Renal cortical epithelial cell (primary cell): ENCODE measurements at places on chromosomes 11 and 22.

GRCh38 chr11:104134745-104135144 lies 29.2 kb downstream of the PDGFD start:
- peak; percentile 66 for DNase-seq

GRCh38 chr11:7642747-7643146 lies 30.6 kb downstream of the CYB5R2 start:
- DNase-seq, result no peak

DNA sequence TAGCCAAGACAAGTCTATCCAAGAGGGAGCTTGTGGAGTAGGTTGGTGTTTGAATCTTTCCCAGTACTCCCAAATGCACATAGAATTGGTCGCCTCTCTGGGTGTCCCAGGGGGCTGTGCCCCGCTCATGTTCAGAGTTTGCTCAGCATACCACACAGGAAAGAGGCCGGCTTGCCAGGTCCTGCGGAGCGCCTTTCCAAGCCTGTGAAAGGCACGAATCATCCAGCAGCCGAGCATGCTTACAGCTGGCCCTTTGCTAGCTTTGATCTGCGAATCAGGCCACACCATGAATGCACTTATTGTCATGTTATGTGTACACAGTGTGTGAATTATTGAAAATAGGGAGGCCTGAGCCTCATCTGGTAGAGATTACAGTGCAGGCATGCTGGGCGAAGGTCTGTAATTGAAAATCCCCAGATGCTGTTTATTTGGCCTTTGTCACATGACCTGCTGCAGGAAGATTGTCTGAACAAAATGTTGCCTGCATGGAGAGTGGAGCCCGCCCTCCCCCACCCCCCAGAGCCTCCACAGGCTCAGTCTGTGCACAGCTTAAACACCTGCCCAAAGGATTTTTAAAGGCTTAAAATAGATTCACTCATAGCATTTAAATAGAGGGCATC lies 163.3 kb upstream of the RASSF10 start:
- DNase-seq, result no peak

DNA sequence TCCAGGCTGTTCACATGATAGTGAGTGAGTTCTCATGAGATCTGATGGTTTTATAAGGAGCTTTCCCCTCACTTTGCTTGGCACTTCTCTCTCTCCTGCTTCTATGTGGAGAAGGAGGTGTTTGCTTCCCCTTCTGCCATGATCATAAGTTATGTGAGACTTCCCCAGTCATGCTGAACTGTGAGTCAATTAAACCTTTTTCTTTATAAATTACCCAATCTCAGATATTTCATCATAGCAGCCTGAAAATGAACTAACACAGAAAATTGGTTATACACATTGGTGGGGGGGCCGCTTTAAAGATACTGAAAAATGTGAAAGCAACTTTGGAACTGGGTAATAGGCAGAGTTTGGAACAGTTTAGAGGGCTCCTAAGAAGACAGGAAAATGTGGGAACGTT lies 741.1 kb upstream of the LUZP2 start:
- no peak for DNase-seq

- no peak for DNase-seq
Observed at GRCh38 chr11:61133145-61133544, 28.1 kb downstream of the VPS37C start.

DNA sequence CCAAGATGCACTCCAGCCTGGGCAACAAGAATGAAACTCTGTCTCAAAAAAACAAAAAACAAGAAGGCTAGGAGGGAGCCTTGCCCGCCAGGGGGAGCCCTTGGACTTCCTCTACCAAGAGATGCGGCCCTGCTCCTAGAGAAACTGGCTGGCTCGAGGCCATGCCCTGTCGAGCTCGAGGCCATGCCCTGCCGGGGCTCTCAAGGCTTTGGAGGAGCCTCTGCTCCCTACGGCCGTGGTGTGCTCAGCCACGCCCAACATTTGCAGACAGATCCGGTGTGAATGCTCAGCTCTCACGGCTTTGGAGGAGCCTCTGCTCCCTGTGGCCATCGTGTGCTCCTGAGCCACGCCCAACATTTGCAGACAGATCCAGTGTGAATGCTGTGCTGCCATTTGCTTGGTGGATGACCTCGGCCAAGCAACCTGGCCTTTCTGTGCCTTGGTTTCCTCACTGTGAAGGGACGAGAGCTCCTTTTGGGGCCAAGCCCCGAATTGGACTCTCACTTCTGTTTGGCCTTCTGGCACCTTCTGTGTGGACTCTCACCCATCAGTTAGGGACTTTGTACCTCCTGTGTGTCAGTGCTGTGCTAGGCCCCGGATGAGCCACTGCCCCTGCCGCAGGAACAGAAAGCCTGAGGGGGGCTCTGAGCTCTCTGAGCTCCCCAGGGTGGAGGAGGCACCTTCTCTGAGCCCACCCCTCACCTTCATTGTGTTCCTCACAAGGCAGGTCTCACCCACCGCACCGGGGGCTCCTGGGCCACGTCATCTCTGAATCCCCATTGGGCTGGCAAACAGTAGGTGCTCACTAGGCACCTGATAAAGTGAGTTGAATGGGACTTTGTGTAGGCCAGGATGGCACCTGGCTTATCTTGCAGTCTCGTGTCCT lies 14.1 kb downstream of the C11orf24 start:
- peak; percentile 77 for DNase-seq

- no peak for DNase-seq
Observed at GRCh38 chr22:40216041-40216756, 38.5 kb downstream of the TNRC6B start.

GRCh38 chr11:86442827-86443226 lies 68.1 kb downstream of the CCDC81 start:
- DNase-seq, result no peak

DNA sequence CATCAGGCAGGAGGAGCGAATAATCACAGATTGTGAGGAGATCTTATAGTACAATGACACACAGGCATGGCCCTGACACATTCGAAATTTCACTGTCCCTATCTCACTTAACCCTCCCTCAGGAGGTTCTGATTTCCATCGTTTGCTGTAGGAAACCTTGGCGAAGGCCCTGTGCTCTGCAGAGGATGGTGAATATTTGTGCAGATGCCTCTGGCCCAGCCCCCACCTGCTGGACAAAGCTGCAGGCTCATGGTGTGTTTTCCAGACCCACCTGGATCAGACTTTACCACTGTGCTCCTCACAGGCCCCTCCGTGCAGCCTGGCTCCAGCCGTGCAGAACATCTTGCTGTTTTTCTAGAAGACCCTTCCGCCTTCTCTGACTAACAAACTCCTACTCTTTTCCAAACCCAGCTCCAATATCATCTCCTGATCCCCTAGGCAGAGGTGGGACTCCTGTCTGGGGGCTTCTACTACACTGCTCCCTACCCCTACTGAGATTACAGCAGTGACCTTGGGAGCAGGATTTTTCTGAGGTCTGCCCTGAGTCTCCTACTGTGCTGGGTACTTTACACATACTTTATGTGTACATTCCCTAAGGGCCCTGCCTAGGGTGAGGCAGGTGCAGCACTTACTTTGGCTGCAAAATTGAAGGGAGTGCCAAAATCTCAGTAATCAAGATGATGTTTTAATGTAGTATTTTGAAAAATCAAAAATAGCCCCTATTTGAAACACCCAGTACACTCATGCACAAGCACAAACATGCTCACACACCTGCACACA lies 412.7 kb downstream of the SOX6 start:
- DNase-seq, result no peak

- DNase-seq, result peak; percentile 66
Observed at GRCh38 chr11:59062602-59063529, 23.2 kb upstream of the GLYATL1B start.

DNA sequence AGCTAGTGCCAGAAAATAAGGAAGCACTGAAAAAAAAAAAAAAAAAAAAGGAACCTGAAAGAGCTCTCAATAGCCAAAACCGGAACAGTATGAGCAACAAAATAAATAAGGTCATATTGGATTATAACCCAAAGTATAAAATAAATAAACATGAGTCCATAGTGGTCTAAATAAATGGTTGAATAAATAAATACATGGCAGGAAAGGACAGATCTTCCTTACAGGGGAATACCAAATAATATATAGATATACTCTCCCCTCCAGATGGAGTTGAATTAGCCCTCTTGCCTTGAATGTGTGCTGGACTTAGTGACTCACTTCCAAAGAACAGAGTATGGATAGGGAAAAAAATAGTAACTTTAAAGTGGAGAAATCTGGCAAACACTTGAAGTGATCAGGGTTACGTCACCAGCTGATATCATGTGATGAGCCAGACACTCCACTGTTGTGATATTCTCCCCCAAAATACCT lies 14.3 kb upstream of the ARRB1 start:
- DNase-seq, result peak; percentile 38

DNA sequence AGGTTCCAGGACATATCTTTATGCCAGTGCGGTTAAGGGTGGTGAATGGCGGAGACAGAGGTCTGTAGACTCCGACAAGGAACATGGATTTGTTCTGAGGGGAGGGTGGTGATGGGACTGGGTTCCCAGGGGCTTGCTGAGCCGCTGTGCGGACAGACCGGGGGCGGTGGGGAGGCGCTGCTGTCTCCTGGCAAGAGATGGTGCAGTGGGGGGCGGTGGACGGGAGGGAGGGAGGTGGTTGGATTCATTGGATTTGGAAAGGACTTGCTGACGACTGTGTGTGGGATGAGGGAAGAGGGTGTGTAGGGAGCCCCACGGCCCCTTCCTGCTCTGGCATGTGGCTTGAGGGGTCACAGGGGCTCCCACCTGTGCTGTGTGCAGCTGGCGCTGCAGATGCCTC lies 43.2 kb downstream of the FLRT1 start:
- no peak for DNase-seq

DNA sequence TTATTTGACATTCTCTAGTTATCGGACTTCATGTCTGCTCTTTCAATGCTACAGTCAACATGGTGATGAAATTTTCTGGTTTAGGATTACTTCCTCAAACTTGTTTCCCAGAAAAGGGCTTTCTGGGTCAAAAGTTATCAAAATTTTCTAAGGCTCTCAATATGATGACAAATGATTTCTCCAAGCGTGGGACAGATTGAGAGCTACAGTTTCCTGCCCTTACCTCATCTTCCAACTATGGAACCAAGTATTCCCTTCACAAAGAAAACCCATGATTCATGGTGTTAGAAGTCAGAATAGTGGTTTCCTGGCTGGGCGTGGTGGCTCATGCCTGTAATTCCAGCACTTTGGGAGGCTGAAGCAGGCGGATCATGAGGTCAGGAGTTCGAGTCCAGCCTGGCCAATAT lies 17.8 kb downstream of the MYO18B start:
- DNase-seq, result peak; percentile 94

GRCh38 chr11:67665541-67666302 lies 8.7 kb downstream of the ALDH3B2 start:
- DNase-seq, result no peak

DNA sequence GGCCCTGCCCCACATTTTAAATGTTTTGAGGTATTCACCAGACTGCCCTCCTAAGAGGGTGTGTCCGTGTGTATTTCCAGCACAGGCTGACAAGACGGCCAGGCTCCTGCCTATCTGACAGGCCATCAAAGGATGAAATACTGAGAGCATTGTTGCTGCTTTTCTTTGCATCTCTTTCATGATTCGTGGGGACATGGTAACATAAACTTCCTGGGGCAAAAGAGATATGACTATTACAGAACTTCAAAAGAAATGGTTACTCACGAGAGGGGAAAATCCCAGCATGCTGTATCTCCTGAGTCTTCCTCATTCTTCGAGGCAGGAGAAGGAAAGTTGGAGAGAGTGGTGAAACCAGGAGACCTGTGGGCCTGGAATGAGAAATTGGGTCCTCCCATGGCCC lies 10.3 kb upstream of the BIK start:
- DNase-seq, result peak; percentile 35

GRCh38 chr11:13216019-13216710 lies 61.4 kb upstream of the BMAL1 start:
- DNase-seq, result peak; percentile 95

DNA sequence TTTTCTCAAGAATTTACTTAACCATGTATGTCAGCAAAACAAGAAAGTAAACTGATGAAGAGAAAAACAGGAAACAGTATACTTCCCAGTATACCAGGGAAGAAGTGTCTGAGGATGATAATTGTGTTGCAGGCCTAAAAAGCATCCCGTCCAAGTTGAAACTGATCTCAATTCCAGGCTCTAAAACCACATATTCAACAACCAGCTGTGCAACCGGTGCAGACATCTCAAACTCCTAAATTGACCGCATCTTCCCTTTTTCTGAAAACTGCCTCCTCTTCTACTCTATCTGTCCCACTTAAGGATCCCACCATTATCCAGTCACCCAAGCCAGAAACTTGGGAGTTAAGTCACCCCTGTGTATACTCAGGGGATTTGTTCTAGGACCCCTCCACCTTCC lies 47.2 kb downstream of the CCDC83 start:
- DNase-seq, result no peak

DNA sequence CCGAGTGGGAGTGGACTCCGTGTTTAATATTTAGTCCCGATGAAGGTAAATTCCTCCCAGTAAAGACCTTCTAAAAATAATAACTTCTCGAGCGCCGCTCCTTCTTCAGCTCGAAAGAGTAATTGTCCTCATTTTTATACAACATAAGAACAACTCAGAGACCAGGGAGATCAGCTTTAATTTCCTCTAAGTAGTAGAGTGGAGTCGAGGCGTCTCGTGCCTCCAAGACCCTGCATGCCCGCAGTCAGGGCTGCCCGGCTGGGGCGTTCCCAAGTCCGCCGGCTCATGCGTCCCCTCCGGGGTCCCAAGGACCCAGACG lies 7.8 kb downstream of the WT1 start:
- no peak for DNase-seq

GRCh38 chr11:30483056-30483455 lies 103.1 kb downstream of the MPPED2 start:
- DNase-seq, result no peak

GRCh38 chr11:109422870-109423465 lies 978 bp downstream of the C11orf87 start:
- no peak for DNase-seq

GRCh38 chr22:23832226-23833016 lies 6.4 kb downstream of the DERL3 start:
- DNase-seq, result no peak

DNA sequence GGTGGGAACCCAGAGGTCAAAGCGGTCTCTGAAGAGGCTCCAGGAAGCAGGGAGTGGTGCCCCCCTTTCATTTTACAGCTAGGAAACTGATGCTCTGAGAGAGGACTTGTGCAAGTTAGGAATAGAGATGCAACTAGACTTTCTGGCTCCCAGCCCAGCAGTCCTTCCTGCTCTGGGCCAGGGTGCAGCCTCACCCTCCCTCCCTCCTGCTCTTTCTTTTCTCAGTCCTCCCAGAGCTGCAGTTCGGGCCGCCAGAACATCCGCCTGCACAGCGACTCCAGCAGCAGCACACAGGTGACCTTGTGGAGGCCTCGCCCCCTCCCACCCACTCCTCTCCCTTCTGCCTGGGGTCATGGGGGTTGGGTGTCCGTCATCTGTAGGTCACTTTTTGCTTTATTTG lies 51.5 kb downstream of the LHFPL7 start:
- DNase-seq, result peak; percentile 71

DNA sequence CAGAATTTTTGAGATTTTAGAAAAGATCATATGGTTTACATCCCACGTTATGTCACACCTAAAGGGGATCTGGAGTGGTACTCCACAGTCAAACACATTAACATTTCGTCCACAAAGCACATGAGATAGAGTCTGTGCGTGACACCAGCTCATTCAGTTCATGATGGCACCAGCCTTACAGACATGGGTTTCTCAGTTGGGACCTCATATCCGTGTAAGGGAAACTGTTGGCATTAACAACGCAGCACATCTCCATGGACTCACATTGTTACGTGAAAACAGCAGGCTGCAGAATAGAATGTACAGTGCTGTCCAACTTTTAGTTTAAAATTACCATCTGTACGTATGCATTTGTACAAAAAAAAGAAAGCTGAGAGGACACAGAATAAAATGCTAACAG lies 14.0 kb downstream of the RIC8A start:
- no peak for DNase-seq

GRCh38 chr11:114141863-114142580 lies 82.5 kb downstream of the ZBTB16 start:
- DNase-seq, result no peak

- DNase-seq, result no peak
Observed at GRCh38 chr11:47765086-47765485, 2.1 kb downstream of the FNBP4 start.
